ENCODE measurements at places on chromosomes 7 and 10.

GRCh38 chr7:33790746-33791145 is 114.6 kb upstream of the BMPER start:
- DNase-seq = no peak

- peak; percentile 49 for DNase-seq
Observed at GRCh38 chr7:127588697-127589482, 679 bp downstream of the ARF5 start.

DNA sequence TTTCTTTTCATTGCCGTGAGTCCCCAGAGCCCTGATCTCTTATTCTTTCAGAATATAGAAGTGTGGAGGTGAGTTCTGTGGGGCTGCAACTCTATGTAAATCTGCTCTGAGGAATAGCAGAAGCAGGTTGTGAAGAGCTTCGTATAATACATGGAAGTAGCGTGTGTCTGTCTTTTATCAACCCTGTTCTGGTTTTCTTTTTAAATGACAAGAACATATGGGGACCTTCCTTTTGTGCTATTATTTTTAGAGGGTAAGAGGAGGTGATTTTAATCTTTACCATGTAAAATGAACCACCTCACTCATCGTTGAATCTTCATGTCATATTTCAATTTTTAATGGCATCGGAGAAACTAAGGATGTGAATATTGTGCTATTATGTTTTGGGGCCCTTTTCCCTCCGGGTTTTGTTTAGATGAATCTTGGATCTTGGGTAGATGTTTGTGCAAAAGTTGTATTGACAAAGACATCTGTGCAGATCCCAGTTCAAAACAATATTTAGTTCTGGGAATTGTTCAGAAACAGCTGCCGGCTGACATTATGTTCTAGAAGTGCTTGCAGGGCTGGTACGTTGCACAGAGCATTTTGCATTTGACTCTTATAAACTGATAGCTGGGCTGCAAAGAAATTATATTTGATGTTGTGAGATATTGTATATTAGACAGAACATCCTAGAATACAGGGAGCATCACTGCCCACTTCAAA is 46.7 kb downstream of the PLXDC2 start:
- no peak for DNase-seq

DNA sequence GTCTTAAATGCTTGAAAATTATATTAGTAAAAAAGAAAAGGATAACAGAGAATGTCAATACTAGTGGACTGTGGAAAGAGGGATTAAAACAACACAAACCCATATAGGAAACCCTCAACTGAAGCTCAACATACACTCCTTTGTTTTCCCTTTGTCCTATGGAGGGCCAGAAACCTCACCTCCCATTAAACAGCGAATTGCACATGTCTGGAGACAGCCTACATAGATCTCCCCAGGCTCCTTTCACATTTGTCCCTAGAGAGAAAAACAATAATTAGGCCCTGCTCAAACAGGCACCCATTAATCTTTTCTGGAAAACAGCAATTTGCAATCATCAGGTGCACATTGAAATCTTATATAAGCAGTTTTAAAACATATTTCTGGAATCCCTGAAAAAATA is 87.6 kb upstream of the SEMA3D start:
- no peak for DNase-seq

Measured in Kasumi-1 (cell line).